Kidney epithelial cell (primary cell): ENCODE measurements at places on chromosomes 1 and 21. TPM values are rescaled to one million over a fixed set of nuclear protein-coding genes. Genes with fewer than 3 reads are reported as not detected.

GRCh38 chr1:114482585-114482984 lies 28.4 kb downstream of the TRIM33 start:
- no peak for DNase-seq

GRCh38 chr1:234706931-234707330 lies 97.0 kb upstream of the IRF2BP2 start:
- DNase-seq: no peak

- DNase-seq: no peak
Observed at GRCh38 chr1:38577385-38577784, 282.2 kb downstream of the RRAGC start.

- DNase-seq: no peak
Observed at GRCh38 chr1:230827801-230828200, 40.5 kb downstream of the C1orf198 start.

DNA sequence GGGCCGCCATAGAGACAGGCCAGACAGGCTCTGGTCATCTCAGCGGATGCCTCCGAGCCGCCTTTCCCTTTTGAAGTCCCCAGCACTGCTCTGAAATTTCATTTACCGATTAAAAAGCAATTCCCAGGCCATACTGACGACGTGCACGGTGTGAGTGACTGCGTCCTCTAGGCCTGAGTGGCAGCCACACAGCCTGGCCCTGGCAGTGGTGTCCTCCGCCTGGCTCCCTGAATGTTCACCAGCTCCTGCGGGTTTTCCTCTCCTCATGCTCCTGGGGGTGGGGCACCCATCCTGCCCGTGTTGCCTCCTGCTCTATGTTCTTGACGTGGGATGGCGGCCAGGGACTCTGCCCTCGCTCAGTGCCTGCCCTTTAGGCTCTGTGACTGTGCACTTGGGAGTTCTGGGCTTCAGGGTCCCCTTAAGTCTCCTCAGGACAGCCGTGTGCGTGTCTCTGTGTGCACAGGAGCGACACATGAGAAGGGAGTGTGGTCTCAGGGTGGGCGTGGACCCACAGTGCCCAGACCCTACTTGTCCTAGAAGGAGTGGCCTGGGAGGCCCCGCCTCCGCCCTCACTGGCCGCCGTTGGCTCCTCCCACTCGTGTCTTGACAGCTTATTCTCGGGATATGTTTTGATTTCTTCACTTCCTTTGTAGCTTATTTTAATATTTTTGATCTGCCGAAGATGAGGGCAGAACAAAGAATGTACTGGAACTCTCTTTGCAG lies 3.6 kb downstream of the SKI start:
- no peak for DNase-seq

- no peak for DNase-seq
Observed at GRCh38 chr1:31799895-31800673, 15.7 kb downstream of the SPOCD1 start.

- no peak for DNase-seq
Observed at GRCh38 chr1:179812501-179813292, 64.9 kb downstream of the TOR1AIP2 start.

Gene GRIK1
- not detected in 2 replicates for total RNA-seq

Gene PYGO2
- total RNA-seq: 21.2 and 27.8 TPM in 2 replicates

Gene TCP10L
- 1.1 TPM in 1 of 2 replicates, not detected in the other for total RNA-seq

Gene TUFT1
- 69.1 and 74.4 TPM in 2 replicates for total RNA-seq

Gene IL10
- total RNA-seq: not detected in 2 replicates
